ENCODE measurements at places on chromosomes 6 and 20.

- 0 out of 2 replicates have a peak, but pooled peaks cover under 1% of the 10 kb centered on the region for H3K4me1 ChIP-seq
- no peaks in the 10 kb centered on the region for H3K36me3 ChIP-seq
- no peaks in the 10 kb centered on the region for H3K27me3 ChIP-seq
- no peak overlapping the region for H3K27ac ChIP-seq
- peak; percentile 79 for DNase-seq
- H3K4me3 ChIP-seq: no peak overlapping the region
Observed at GRCh38 chr6:161618831-161619454, 345.1 kb upstream of the AGPAT4 start.

GRCh38 chr20:37640600-37641561 is 52.9 kb upstream of the CTNNBL1 start:
- no peak overlapping the region for H3K27ac ChIP-seq
- H3K4me3 ChIP-seq: no peak overlapping the region
- no peak for DNase-seq
- H3K4me1 ChIP-seq: no peaks in the 10 kb centered on the region

DNA sequence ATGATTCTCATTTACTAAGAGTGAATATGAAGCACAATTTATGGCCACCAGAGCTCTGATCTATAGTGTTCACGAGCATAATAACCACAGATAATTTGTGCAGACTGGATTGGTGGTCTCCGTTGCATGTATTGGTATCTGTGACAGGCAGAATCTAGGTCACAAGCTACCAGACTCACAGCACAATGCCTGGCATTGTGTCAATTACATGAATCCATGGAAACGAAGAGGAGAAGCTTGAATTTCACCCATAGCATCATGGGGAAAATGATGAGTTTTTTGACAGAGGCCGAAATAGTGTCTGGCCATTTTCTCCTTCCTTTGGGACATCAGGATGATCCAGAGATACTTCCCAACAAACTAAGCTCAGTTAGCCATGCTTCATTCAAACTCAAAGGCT is 52.3 kb upstream of the TMEM170B start:
- H3K36me3 ChIP-seq: no peaks in the 10 kb centered on the region
- DNase-seq: no peak
- H3K4me1 ChIP-seq: no peaks in the 10 kb centered on the region
- no peak overlapping the region for H3K27ac ChIP-seq

GRCh38 chr6:136435101-136435500 is 115.1 kb downstream of the MAP7 start:
- no peaks in the 10 kb centered on the region for H3K4me1 ChIP-seq
- no peak overlapping the region for H3K27ac ChIP-seq
- DNase-seq: no peak
- no peak overlapping the region for H3K4me3 ChIP-seq

DNA sequence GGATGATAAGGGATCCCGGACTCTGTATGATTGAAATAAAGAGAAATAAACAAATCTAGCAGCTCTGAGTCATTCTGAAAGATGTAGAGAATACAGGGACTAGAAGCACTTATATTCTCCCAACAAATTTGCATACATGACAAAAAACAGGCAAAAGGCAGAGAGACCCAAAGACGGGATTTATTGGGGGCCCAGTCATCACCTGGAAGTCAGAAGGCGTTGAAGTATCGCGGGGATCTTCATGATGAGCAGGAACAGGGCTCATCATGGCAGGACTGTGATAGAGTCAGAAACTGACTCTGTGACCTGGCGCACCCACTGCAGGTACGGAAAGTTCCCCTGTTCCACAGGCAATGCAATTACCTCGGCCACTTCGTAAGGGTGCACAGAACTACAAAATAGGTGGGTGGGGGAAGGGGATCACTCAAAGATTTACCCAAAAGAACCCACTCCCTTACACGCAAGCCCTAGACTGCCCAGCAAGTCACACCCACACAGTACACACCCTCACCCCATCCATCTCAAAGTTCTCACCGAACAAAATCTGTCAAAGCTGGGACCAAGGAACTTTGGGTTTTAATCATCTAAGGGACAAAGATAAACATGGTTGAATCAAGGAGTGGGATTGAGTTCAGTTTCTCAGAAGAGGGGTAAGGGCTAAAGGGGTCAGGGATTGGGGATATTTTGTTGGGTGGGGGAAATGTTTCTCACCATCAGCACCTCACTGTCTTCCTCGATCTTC is 1.4 kb downstream of the CUTA start:
- peaks cover 44% of the 10 kb centered on the region for H3K36me3 ChIP-seq
- DNase-seq: peak; percentile 21
- H3K4me3 ChIP-seq: peak overlapping the region; percentile 52
- peak overlapping the region; percentile 78 for H3K27ac ChIP-seq

DNA sequence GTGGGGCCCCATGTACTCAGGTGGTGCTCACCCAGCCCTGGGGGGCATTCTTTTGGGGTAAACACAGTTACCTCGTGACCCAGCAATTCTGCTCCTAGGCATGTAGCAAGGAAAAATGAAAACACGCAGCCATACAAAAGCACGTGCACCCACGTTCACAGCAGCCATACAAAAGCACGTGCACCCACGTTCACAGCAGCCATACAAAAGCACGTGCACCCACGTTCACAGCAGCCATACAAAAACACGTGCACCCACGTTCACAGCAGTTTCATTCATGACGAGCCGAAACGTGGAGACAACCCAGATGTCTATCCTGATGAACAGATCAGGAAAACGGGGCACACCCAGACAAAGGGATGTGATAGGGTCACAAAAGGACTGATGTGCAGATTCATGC is 57.1 kb downstream of the YTHDF1 start:
- H3K4me3 ChIP-seq: no peak overlapping the region
- no peak overlapping the region for H3K27ac ChIP-seq
- peaks cover 61% of the 10 kb centered on the region for H3K27me3 ChIP-seq
- no peak for DNase-seq
- H3K36me3 ChIP-seq: no peaks in the 10 kb centered on the region

DNA sequence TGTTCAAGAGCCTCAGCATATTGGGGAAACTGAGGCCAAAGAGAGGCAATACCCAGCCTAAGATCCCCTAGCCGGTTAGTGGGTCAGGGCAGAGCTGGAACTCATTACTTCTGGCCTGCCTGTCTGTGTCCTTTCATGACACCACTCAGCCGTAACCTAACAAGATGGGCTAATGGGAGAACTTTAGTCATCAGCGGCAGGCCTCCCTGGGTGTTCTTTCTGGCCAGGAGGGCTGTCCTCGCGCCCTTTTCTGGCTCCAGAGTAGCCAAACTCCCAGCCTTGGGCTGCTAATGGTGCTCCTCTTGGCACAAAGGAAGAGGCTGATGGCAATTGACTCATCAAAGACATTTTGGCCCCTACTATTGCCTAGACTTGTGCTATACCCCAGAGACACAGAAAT is 76.6 kb downstream of the NCR2 start:
- H3K4me3 ChIP-seq: no peak overlapping the region
- H3K27me3 ChIP-seq: peaks cover 3% of the 10 kb centered on the region
- peak; percentile 50 for DNase-seq
- no peak overlapping the region for H3K27ac ChIP-seq
- peaks cover 20% of the 10 kb centered on the region for H3K4me1 ChIP-seq

DNA sequence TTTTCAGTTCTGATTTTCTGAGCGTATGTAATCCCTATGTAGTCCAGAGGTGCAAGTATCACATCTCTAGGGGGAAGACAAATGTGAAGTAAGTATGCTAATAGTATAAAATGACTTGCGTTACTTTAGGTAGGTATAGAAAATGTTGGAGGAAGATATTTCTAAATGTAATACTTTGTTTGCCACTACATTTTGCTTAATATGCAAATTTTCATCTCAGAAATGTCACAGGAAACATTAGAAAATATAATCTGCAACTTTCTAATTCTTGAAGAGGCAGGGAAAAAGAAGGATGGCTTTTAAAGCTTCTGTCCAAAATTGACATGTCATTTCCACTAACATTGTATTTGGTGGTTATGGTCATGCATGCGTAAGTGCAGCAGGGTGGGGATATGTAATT is 85.6 kb downstream of the CD2AP start:
- no peak overlapping the region for H3K27ac ChIP-seq
- no peaks in the 10 kb centered on the region for H3K4me1 ChIP-seq
- no peak overlapping the region for H3K4me3 ChIP-seq
- no peaks in the 10 kb centered on the region for H3K36me3 ChIP-seq
- no peaks in the 10 kb centered on the region for H3K27me3 ChIP-seq

GRCh38 chr6:39184906-39185580 is 44.2 kb downstream of the KCNK5 start:
- H3K27ac ChIP-seq: no peak overlapping the region
- DNase-seq: no peak
- no peaks in the 10 kb centered on the region for H3K36me3 ChIP-seq
- H3K4me3 ChIP-seq: no peak overlapping the region

GRCh38 chr20:22385602-22386305 is 198.6 kb downstream of the FOXA2 start:
- H3K27ac ChIP-seq: no peak overlapping the region
- DNase-seq: no peak
- H3K4me1 ChIP-seq: peaks cover 47% of the 10 kb centered on the region
- no peaks in the 10 kb centered on the region for H3K36me3 ChIP-seq

GRCh38 chr6:134372603-134373281 is 54.8 kb upstream of the SGK1 start:
- no peaks in the 10 kb centered on the region for H3K36me3 ChIP-seq
- peak overlapping the region; percentile 47 for H3K27ac ChIP-seq
- H3K4me1 ChIP-seq: peaks cover 13% of the 10 kb centered on the region
- no peaks in the 10 kb centered on the region for H3K27me3 ChIP-seq
- no peak for DNase-seq
- no peak overlapping the region for H3K4me3 ChIP-seq

- DNase-seq: no peak
- peaks cover 4% of the 10 kb centered on the region for H3K36me3 ChIP-seq
- no peak overlapping the region for H3K4me3 ChIP-seq
- no peak overlapping the region for H3K27ac ChIP-seq
Observed at GRCh38 chr6:42846505-42846904, 32.9 kb upstream of the RPL7L1 start.

- H3K4me3 ChIP-seq: no peak overlapping the region
- DNase-seq: no peak
- no peaks in the 10 kb centered on the region for H3K36me3 ChIP-seq
- no peaks in the 10 kb centered on the region for H3K4me1 ChIP-seq
Observed at GRCh38 chr20:19045371-19045770, 167.1 kb upstream of the SLC24A3 start.

GRCh38 chr6:12119085-12119588 is 107.0 kb downstream of the HIVEP1 start:
- no peak overlapping the region for H3K4me3 ChIP-seq
- H3K27ac ChIP-seq: no peak overlapping the region
- H3K27me3 ChIP-seq: no peaks in the 10 kb centered on the region
- DNase-seq: no peak
- H3K36me3 ChIP-seq: peaks cover 40% of the 10 kb centered on the region

DNA sequence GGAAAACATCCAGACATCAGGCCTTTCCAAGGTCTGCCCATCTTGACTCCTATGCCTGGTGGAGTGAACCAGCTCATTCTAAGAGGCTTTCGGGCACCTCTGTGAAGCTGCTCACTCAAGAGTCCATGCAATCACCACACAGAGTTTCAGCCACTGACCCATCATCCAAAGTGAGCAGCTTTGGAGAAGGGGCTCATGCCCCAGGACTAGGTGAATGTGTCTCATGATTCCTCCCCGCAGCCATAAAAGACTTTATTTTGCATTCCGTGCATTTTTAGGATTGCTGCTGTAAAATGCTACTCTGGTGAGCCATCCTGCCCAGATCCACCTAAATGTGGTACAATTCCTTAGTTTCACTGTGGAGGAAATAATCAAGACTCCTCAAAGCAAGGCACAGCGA is 44.5 kb upstream of the EZR start:
- H3K27ac ChIP-seq: peak overlapping the region; percentile 65
- H3K4me3 ChIP-seq: no peak overlapping the region
- H3K36me3 ChIP-seq: no peaks in the 10 kb centered on the region
- H3K27me3 ChIP-seq: no peaks in the 10 kb centered on the region
- H3K4me1 ChIP-seq: peaks cover 30% of the 10 kb centered on the region

DNA sequence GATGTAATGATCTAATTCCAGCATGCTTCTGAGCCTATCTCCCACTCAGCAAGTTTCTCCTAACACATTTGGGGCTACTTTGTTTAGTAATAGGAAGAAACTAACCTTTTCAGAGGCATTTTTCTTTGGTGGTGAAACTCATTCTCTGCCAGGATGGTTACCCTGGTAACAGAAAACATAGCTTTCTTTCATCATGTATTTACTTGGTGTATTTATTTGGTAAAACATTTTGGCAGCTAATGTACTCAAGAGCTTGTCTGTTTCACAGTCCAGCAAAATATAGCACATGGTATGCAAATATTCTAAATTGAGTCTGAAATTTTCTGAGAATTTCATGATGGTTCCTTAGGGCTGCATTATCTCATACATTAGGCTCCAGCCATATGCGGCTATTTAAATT is 100.0 kb downstream of the SLC35B3 start:
- H3K27me3 ChIP-seq: 0 out of 2 replicates have a peak, but pooled peaks cover 4% of the 10 kb centered on the region
- H3K36me3 ChIP-seq: no peaks in the 10 kb centered on the region
- H3K4me3 ChIP-seq: no peak overlapping the region
- H3K4me1 ChIP-seq: no peaks in the 10 kb centered on the region
- H3K27ac ChIP-seq: no peak overlapping the region
